GM12878 (cell line): ENCODE measurements at places on chromosomes 4 and X.

DNA sequence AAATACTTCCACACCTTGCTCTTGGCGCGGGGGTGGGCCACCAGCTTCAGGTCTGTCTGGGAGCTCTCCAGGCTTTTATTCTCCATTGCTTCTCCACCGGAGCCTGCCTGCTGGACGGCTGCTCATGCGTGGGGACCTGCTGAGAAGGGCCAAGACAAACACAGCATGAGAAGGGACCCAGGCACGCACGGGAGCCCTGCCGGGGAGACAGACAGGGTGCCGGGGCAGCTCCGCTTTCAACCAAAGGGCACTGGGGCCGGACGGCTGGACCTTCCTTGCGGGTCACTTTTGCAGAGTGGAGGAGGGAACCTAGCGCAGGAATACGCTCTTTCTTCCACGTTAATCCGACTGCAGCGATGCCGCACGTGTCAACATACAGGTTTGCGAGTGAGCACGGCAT lies 10.1 kb downstream of the DHRSX start:
- no peak for DNase-seq

DNA sequence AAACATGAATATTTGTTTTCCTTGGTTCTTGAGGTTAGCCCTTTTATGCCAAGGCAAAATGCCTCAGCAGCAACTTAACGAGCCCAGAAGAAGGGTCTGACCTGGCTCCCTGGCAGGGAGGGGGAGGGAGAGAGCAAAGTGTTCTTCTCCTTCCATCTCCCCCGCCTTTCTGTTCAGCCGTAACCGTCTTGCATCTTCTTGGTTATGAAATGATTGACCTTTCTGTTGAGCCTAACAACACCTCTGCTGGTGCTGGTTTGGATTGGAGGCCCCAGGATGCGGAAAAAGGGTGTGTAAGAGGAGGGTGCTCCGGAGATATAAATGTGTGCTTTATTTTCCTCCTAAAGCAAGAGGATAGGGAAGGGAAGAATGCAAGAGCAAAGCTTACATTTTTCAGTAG lies 44.7 kb downstream of the PTTG2 start:
- no peak for DNase-seq

DNA sequence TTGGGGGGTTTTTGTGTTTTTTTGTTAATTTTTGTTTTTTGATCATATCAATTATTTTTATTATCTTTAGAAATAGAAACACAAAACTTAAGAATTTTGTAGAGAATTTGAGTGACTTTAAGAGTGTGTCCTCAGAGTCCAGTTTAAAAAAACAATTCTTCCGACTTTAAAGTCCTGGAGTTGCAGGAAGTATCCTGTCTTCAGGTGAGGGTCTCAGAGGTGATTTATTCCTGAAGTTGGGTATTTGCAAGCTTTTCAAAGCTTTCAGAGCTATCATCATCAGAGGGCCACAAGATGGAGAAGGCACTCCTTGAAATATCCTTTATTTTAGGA lies 23.0 kb downstream of the TLR10 start:
- no peak for DNase-seq

DNA sequence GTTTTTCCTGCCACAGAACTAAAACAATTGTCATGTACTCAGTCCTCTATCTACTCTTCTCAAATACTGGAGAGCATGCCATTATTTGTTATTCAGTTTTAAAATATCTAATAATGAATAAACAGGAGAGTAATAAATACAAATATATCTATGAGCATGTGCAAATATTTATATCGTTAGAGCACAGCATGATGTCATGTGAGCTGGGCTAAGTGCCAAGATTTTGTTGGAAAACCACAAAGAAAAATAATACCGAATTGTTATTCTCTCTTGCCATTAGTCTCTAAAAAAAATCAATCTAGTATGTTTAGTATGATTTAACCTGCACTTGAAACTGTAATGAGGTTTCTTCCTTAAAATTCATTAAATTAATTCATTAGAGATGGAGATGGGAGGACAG lies 97.3 kb downstream of the DDX60 start:
- no peak for DNase-seq
